ENCODE measurements at places on chromosomes 3 and 15.

GRCh38 chr15:81338170-81339007 lies 14.4 kb upstream of the STARD5 start:
- DNase-seq: no peak

- DNase-seq: no peak
Observed at GRCh38 chr15:78425643-78426042, 12.4 kb upstream of the IREB2 start.

DNA sequence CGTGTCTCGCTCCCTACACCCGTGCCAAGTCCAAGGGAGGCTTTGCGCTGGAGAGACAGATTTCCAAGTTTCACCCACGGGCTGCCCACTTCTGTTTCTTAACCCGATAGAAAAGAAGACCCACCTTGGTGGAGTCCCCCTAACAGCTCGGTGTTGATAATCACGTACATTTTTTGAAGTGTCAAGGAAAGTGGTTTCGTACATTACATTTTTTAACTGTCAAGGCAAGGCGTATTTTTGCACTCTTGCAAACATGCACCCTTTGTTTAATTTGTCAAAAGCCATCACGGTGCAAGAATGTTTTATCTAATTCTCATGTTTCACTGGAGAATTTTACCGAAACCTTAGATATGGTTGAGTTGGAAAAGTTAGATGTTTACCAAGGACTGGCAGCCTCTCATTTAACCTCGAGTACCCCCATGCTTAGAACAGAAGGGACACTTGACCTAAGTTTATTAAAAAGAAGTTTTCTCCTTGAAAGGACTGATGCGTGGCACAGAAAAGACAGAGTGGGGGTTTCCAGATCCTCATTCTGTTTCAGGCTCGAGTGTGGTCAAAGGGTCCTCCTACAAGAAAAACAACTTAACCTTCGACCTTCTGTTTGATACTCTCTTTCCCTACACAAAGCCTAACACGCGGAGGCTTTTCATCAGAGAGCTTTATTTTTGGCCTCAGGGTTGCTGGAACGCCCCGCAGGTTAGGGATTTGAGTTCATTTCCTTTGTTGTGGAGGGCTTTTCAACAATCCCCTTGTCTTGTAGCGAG lies 882 bp downstream of the GXYLT2 start:
- no peak for DNase-seq

- DNase-seq: no peak
Observed at GRCh38 chr3:177426878-177427495, 229.7 kb upstream of the TBL1XR1 start.

Measured in SJSA1 (cell line).